ENCODE measurements at places on chromosomes 13 and 19.

GRCh38 chr19:33809960-33810359 is 13.3 kb downstream of the KCTD15 start:
- no peak for DNase-seq

DNA sequence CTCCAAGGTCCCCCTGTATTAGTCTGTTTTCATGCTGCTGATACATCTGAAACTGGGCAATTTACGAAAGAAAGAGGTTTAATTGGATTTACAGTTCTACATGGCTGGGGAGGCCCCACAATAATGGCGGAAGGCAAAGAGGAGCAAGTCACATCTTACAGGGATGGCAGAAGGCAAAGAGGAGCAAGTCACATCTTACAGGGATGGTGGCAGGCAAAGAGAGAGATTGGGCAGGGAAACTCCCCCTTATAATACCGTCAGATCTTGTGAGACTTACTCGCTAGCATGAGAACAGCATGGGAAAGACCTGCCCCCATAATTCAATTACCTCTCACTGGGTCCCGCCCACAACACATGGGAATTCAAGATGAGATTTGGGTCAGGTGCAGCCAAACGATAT is 50.0 kb upstream of the FARP1 start:
- DNase-seq: no peak

DNA sequence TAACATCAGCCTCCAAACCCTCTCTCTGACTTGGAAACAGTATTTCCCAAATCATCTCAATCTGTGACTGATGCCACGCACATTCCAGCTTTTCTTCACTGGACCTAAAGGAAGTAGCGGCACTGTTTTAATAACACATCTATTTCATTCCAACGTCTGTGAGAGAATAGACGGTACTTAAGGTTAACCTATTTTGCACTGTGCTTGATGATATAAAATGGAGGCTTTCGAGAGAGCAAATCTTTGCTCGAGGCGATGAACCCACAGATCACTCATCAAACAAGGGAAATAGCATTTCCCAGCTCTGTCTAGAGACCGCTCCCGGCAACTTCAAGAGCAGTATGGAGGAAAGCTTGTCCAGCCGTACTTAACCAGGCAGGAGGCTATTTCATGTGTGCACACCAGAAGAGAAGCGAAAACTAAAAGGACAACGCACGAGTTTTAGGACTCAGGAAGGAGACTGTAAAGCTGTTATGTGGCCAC is 2.9 kb downstream of the UBL3 start:
- DNase-seq: peak; percentile 52

GRCh38 chr13:59607172-59607571 is 556.6 kb downstream of the DIAPH3 start:
- no peak for DNase-seq

GRCh38 chr19:38277549-38277948 is 13.2 kb downstream of the SPINT2 start:
- DNase-seq: no peak

GRCh38 chr13:61013796-61014195 is 401.9 kb downstream of the PCDH20 start:
- no peak for DNase-seq

- DNase-seq: no peak
Measured at GRCh38 chr19:45670670-45671453, 2.8 kb downstream of the GIPR start.

GRCh38 chr13:48110132-48110868 is 15.4 kb upstream of the MED4 start:
- DNase-seq: no peak

GRCh38 chr13:34765446-34766180 is 176.5 kb upstream of the NBEA start:
- no peak for DNase-seq

- DNase-seq: no peak
Measured at GRCh38 chr19:30806311-30806710, 434.1 kb downstream of the ZNF536 start.

GRCh38 chr19:40154121-40154680 is 37.0 kb upstream of the MAP3K10 start:
- DNase-seq: no peak

- DNase-seq: no peak
Measured at GRCh38 chr13:113302986-113303385, 5.9 kb downstream of the LAMP1 start.

DNA sequence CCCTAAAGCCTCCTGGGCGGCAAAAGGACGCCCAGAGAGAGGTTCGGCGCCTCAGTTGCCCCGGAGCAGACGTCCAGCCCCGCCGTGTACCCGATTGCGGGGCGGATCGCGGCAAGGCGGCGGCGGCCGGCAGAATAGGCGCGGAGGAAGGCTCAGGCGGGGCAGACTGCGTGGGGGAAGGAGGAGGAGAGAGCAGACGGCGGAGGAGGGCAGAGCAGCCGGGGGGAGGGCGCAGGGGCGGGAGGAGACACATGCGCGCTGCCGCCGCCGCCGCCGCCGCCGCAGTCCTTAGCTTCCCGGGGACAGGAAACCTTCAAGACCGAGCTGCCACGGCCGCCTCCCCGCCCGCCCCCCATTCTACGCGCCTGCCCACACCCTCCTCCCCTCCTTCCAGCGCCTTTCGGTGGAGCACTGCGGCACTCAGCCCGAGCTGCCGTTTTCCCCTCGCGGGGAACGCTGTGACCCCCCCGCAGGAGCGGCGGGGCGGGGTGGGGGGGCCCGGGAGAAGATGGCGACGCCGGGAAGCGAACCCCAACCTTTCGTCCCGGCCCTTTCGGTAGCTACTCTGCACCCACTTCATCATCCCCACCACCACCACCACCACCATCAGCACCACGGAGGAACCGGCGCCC is at the start of gene LRCH1:
TSS of gene LRCH1 (plus strand) at position 282 of the 632 bp plus-strand sequence. CDS start at position 509, 227 bp downstream.
- no peak for DNase-seq

DNA sequence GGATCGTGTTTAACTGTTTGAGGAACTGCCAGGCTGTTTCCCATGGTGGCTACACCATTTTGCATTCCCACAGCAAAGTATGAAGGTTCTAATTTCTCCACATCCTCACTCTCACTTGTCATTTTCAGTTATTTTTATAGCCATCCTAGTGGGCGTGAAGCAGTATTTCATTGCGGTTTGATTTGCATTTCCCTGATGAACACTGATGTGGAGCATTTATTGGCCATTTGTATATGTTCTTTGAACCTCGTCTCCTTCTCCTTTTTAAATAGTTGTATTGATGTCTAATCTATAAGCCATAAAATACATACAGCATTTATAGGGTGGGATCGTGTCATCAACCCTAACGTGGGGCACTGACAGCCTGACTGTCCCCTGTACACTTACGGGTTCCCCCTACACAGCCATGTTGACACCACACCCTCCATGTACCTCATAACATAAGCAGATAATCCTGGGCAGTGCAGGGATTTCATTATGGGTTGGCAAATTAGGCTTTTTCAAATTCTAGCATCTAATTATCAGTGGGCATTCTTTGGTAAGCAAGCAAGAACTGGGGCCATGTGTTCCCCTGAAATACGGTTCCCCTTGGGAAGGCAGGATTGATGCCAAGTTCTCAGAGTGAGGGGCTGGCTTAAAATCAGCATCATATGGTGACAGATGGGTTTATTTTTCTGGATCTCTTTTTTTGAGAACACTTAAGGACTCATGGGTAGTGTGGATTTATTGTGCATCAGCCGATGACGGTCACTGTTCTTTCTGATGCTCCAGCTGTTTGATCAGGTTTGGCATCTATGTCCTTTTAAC is 11.6 kb upstream of the ZBTB45 start:
- DNase-seq: no peak

DNA sequence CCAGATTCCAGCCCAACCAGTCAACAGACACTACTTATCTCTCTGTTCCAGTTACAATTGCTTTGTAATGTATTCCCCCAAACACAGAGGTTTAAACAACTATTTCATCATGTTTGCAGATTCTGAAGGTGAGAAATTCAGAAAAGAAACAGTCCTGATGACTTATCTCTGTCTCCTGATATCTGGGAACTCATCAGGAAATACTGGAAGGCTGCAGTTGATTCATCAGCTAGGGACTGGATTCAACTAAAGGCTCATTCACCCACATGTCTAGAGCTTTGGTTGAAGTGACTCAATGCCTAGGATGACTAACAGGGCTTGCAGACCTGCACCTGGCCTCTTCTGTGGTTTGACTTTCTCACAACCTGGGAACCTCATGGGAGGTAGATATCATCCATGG is 56.6 kb upstream of the GPC6 start:
- no peak for DNase-seq

- DNase-seq: no peak
Measured at GRCh38 chr19:35128398-35129057, 6.3 kb downstream of the LGI4 start.

GRCh38 chr13:110265341-110265681 is 41.6 kb downstream of the COL4A1 start:
- no peak for DNase-seq

DNA sequence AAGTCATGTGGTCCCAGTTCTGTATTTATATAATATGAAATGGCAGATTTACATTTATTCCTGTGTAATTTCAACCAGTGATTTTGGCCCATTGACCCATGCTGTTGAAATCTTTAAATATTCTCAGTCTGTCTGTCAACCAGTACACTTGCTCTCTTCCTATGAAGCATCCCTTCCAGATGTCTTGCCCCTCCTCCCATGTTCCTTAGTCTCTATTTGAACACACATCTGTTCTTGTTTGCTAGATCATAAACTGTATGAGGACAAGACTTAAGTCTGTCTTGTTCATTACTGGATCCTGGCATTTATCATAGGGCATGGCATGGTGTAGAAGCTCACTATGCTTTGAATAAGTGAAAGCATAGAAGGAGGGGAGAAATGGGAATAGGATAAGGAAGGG is 34.9 kb downstream of the STARD13 start:
- no peak for DNase-seq

GRCh38 chr19:44972802-44973201 is 17.6 kb downstream of the CLPTM1 start:
- no peak for DNase-seq

- DNase-seq: no peak
Measured at GRCh38 chr13:98977568-98978265, at the start of gene DOCK9. Gene DOCK9 (minus strand): TSS chr13:98978064. CDS start chr13:98977909, 155 bp downstream.

- no peak for DNase-seq
Measured at GRCh38 chr13:99307247-99307646, at the start of gene GPR183. Gene GPR183 (minus strand): TSS chr13:99307399. CDS start chr13:99296145, 11,254 bp downstream.

DNA sequence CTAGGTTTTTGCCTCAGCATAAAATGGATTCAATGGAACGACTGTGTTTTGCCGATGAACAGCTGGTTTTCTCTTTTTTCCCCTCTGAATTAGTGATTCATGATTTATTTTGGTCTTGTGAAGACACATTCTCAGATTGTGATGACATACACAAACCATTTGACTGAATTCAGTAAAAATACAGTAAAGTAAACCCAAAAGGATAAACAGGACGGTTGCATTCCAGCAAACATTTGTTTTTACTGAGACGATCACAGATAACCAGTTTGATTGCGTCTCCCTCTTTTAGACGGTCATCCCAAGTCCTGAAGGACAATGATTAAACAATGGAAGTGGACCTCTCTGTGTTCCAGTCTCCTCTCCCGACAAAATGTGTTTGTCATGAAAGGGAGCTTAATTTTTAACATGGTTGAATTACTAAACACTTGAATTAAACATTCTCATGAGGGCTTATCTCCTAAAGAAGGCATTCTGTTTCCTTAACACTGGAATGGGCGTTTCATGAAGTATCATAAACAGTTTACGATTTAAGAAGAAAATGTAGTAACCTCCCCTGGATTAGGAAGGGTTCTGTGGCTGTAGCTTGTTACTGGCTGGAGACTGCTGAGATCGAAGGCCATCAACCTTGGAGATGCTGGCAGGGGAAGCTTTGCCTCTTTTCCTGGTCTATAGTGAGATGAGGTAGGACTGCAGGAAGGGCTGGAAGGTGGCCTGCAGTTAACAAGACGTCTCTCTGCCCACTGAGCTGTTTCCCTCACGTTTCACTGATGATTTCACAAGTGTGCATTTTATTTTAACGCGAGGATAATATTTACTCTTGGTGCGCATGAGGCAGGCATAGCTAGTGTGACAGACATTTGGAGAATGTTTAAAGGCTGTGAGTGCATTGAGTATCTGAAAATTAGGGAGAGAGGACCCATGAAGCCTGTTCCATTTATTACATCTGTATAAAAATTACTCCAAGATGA is 457.9 kb downstream of the FGF9 start:
- DNase-seq: no peak

GRCh38 chr13:40581277-40581579 is 85.2 kb downstream of the FOXO1 start:
- DNase-seq: no peak

DNA sequence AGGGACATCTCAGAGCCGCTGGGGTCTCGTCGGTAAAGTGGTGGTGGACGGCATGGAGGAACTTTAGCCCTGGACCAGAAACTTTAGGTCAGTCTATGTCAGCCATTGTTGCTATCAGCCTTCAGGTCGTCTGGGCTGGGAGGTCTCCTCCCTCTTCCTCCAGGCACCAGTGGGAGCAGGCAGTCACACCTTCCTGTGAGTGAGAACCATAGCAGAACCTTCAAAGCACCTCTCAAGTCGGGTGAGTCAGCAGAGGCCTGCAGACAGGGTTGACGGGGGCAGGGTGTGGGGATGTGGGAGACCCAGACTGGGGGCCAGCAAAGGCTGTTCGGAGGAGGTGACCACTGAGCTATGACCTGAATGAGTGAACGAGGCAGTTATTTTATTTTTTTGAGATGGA is 15.4 kb upstream of the SBNO2 start:
- DNase-seq: no peak

- no peak for DNase-seq
Measured at GRCh38 chr19:56707821-56708220, 36.3 kb upstream of the ZNF835 start.

GRCh38 chr19:51339313-51339686 is 2.6 kb downstream of the VSIG10L start:
- DNase-seq: no peak

GRCh38 chr19:35100588-35101533 is 14.8 kb upstream of the FXYD3 start:
- no peak for DNase-seq

DNA sequence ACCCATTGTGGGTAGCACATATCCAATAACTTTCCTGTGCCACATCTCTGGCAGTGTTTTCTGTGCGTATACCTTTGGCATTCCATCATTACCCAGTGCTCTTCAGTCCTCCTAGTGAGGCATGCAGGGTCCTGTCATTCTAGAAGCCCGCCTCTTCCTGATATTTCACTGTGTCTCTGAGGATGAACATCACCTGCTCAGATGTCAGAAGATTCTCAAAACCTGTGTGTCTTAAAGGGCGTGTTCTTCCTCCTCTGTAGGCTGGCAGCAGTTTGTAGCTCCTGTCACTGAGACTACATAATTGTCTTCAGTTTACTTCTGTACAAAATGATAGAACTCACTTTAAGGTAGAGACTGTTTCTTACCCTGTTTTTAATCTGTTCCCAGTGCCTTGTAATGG is 56.9 kb upstream of the TEX29 start:
- DNase-seq: no peak

- no peak for DNase-seq
Measured at GRCh38 chr19:19107654-19108053, 30.6 kb downstream of the TMEM161A start.

All from left renal cortex interstitium (tissue), 4 donors.